T-helper 17 cell (primary cell): ENCODE measurements at places on chromosomes 11 and 22.

DNA sequence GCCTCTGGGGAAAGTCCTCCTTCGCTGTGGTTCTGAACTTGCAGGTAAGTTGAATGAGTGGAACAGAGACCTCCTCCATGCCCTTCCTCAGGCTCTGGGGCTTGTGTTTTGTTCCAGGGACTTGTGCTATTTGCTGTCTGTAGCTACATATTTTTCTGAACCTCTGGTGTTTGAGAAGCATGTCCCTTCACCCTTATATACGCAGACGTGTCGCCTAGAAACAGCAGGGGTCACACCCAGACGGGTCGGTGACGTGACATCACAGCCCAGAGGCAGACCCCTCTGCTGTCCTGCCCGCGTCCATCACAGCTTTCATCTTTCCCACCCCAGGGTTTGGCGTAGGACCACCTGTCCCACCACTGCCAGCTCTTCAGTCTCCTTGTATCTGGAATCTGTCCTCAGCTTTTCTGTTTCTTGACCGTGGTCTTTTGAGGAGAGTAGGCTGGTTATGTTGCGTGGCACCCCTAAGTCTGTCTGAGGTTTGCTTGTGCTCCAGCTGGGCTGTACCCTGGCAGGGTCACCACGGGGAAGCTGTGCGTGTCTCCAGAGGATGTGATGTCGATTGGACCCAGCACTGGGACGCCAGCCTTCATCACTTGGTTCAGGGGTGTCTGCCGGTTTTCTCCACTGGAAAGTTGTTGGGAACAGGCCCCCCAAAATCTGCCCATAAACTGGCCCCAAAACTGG lies 13.4 kb upstream of the MUC5B start:
- no peak for DNase-seq

GRCh38 chr11:47434011-47434786 lies 8.0 kb upstream of the PSMC3 start:
- DNase-seq: no peak

DNA sequence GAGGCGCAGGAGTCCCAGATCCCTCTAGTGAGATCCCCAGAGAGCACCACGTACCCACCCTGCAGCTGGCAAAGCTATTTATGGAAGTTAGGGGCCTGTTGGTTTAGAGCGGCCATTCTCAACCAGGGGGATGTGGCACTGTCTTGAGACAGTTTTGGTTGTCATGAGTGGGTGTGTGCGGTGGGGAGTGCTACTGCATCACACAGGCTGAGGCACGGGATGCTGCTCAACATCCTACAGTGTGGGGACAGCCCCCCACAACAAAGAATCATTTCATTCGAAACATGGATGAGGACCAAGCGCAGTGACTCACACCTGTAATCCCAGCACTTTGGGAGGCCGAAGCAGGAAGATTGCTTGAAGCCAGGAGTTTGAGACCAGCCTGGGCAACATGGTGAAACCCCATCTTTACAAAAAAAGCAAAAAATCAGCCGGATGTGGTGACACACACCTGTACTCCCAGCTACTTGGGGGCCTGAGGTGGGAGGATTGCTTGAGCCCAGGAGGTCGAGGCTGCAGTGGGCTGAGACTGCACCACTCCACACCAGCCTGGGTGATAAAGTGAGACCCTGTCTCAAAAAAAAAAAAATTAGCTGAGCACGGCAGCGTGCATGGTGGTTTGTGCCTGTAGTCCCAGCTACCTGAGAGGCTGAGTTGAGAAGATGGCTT lies 28.2 kb downstream of the GGT5 start:
- no peak for DNase-seq

DNA sequence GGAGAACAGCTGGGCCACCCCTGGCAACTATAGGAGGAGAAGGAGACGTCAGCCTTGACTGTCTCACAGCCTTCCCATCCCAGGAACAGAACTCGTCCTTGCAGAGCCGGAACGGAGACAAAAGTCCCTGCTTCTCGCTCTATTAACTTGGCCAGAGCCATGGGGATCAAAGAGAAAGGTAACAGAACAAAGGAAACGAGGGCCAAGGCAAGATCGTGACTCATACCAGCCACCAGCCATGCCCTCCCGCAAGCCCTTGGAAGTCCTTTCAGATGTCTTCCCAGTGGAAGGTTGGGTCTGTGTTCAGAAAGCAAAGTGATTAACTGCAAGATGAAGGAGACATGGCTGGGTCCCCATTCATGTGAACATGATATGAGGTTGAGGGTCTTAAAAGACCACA lies 64.7 kb downstream of the PDE2A start:
- no peak for DNase-seq

- no peak for DNase-seq
These were observed 62.2 kb upstream of the FADD start for GRCh38 chr11:70140711-70141485.

GRCh38 chr11:72552399-72552910 lies 118.1 kb upstream of the CLPB start:
- DNase-seq: no peak

GRCh38 chr11:2814751-2815150 lies 70.8 kb downstream of the CDKN1C start:
- DNase-seq: no peak

DNA sequence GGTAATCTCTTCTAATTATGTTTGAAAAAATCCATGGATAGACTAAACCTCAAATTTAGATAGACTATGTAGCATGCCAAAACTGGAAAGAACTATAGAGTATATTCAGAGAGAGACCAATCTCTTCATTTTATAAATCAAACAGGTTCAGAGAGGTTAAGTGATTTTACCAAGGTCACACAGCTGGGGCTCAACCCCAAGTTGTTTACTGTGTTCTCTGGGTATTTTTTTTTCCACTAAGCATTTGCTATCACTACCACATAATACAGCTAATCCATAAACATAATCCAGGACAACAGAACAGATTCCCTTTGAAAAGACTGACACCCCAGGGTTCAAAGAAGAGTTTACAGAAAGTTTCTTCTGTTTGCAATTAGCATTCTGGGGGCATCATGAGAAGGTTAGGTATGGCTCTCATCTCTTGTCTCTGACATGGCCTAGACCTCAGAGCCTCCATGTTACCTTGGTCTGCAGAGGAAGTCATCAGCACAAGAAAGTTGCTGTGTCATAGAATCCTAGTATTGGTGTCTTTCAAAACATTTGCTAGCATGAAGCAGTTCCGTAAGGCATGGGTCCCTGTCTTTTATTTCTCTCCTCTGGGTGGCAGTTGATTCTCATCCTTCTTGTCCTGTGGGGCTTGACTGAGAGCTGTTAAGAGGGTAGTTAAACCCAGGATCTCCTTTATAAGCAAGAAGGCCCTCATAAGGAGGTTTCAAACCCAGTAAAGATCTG lies 94.5 kb upstream of the HSD17B12 start:
- no peak for DNase-seq
